ENCODE measurements at places on chromosomes 6 and 20. TPM values are rescaled to one million over a fixed set of nuclear protein-coding genes. Genes with fewer than 3 reads are reported as not detected.

DNA sequence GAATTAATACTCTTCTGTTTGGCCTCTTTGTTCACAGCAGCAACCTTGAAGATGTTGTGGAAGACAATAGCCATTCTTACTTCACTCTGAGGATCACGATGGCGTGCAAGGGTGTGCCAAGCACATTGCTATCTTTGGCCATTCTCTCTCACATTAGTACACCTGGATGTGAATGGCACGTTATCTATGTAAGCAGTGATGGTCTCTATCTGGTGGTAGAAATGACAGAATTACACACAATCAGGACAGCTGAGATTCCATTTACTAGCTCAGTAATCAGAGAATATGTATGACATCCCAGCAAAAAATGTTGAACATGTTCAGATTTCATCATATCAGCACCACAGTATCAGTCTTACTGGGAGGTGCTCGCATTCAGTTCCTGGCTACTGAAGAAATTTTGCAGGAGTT lies 116.2 kb downstream of the LCA5 start:
- DNase-seq = no peak

The KCNK5 gene
- total RNA-seq = 9.2 TPM

DNA sequence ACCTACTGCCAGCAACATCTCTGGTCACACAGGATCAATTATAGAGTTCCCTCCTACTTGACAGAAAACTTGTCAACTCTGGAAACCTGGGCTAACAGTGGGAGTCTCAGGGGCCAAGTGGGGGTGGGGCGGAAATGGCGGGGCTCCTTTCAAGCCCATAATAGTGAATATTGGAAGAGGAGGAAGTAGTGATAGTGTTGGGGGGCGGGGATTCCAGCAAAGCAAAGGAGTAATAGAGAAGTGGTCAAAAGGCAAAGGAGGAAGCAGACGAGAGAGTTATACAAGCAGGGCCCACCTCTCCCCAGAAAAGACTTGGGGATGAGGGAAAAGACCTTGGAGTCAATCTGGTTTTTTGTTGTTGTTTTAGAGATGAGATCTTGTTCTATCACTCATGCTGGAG lies 2.1 kb downstream of the DEF6 start:
- DNase-seq = peak; percentile 57

DNA sequence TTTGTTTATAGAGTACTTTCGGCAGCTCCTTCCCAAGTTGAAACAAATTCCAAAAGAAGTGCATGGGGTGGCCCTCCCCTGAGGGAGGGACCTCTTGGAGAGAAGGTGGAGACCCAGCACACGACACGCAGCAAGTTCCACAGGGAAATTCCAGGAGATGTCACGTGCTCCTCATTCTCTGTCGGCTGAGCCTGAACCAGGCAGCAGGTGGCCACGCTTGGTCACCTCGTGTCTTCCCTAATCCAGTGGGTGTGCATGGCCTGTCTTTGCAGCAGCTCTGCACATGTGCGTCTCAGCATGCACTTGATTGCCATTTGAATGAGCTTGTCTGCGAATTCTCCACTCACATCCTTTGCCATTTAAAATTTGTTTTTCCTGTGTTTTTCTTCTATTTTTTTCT lies 357.4 kb downstream of the CDH4 start:
- DNase-seq = no peak

GRCh38 chr20:32664678-32665159 lies 9.0 kb downstream of the C20orf203 start:
- no peak for DNase-seq

- no peak for DNase-seq
Measured at GRCh38 chr6:134217798-134218140, 100.1 kb downstream of the SGK1 start.

The SLC4A11 gene
- total RNA-seq = 0.91 TPM

DNA sequence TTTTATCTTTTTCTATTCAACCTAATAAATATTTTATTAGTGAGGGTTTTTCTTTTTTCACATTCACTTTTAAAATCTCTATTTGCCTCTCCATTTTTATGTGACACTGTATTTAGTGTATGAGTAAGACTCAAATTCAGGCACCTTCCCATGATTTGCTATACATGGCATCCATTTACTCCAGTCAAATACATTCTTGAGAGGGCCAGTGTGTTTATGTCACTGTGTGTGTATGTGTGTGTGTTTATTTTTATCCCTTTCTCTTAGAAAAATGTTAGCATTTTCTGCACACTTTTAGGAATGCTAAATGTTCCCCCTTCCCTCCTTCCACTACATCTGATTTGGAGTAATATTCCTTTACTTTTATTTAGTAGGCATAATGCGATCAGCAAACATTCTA lies 290.0 kb downstream of the PACRG start:
- no peak for DNase-seq

DNA sequence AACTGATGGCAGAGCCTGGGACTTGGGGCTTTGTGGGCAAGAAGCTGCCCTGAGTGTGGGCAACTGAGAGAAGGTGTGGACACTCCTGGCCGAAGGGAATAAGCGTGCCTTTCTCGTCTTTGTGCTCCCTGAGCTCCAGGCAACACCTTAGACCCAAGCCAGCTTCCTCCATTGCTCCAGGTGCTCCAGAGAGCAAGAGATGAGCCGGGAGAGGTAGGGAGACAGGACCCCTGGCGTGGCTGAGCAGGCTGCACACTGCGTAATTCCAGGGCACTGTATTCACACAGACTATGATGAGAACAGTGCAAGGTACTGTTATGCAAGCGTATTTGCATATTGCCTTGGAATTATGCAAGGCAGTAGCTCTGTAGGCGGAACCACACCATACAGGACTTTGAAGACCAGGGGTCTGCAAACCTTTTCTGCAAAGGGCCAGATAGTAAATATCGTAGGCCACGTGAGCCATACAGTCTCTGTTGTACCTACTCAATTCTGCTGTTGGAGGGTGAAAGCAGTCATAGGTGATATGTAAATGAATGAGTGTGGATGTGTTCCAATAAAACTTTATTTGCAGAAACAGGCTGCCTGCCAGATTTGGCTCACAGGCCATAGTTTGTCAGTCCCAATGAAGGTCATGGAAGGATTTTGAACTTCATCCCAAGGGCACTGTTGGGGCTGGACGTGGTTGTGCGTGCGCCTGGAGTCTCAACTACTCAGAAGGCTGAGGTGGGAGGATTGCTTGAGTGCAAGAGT lies 42.1 kb upstream of the FAM83D start:
- DNase-seq = no peak

The TFEB gene
- 5.7 TPM for total RNA-seq

GRCh38 chr6:137405806-137406205 lies 88.4 kb downstream of the OLIG3 start:
- no peak for DNase-seq

- no peak for DNase-seq
Measured at GRCh38 chr6:67285770-67286495, 1349.1 kb upstream of the ADGRB3 start.

- peak; percentile 31 for DNase-seq
Measured at GRCh38 chr20:36093025-36093803, 61.3 kb upstream of the EPB41L1 start.

DNA sequence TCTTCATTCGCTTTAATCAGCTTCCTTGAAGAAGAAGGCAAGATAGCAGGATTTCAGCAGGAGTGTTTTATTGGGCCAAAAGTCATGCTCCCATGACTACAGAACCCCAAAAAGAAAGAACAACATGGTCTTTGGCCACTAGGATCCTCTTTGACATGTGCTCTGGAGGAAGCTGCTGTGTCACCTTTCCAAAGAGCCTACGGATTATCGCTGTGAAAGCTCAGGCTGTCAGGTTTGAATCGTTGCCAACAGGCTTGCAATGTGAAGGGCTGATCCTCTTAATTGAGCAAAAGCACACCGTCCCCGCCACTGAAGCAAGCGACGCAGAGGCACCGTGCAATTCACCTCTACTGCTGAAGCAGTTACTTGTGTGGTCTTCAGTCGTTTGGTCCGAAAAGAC lies 29.0 kb downstream of the MYLIP start:
- no peak for DNase-seq

DNA sequence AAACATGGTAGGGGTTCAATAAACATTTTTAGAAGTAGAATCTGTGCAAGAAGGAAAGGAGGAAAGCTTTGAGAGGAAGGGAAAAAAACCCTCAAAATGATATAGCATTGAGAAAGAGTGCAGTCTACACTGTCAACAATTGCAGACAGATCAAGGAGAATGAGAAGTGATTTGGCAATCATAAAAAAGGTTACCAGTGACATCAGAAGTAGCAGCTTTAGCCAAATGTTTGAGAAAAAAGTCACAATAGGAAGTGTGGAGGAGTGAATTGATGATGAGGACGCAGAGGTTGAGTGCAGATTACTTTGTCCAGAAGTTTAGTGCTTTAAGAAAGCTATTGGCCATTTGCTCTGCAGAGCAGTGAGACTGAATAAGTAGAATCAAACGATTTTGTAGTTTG lies 155.0 kb downstream of the GJA1 start:
- DNase-seq = no peak

DNA sequence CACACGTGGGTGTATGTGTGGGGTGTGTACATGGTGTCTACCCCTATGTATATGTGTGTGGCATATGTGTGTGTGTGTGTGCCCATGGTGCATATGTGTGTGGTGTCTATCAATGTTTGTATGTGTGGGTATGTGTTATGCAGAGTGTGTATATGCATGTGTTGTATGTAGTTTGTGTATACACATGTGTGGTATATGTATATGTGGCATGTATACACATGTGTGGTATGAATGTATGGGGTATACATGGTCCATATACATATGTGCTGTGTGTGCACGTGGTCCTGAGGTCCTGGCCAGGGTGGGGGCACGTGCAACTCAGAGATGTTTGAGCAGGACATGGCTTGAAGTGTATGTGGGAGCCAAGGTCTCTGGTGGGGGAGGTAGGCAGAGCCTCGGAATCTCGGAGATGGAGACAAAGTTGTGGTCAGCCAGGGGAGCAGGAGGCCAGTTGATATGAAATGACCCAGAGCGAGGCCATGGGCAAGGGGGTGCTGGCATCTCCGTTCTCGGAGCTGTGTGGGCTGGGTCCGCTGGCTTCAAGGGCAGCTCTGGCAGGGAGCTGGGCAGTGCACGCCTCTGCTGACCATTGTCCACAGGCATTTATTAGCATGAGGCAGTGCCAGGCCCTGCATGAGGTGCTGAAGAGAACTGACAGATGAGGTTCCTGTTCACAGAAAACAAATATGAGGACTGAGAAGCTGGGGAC lies 276.2 kb upstream of the CHD6 start:
- DNase-seq = no peak

DNA sequence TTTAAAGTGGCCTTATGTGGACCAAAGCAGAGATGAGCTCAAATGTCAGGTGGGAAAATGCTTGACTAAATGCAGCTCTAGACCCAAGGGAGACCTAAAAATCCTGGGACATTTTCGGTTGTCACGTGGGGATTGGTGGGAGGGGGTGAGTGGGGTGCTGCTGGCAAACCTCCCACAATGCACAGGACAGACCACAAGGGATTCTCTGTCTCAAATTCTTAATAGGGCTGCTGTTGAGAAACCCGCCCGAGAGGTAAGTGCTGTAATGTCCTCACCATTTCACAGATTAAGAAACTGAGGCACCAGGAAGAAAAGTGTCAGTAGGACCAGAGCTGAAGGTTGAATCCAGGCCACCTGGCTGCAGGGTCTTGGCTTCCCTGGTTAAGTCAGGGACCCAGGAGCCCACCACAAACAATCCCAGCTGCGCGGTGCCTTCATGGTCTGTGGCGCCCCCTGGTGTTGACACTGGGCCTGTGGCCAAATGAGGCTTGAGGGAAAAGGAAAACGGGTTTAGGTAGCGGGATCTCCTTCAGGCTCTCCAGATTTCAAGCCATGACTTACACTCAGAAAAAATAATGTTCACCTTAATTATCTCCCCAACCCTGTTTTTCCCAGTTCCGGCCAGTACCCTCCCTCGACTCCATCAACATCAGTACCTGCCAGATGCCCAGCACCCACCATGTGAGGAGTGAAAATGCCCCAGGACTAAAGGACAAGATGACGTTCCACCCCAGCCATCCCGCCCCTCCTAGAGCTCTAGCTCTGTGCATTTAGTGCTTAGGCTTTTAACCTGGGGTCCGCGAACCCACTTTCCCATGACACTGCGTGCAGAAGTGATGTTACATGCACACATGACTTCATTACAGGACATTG lies 7.2 kb downstream of the HLA-G start:
- peak; percentile 67 for DNase-seq

The MYO6 gene
- 2.0 TPM for total RNA-seq

The GABRR1 gene
- not detected for total RNA-seq

GRCh38 chr20:48523191-48523995 lies 304.4 kb downstream of the PREX1 start:
- DNase-seq = peak; percentile 26

GRCh38 chr6:4320860-4321259 lies 185.5 kb upstream of the ECI2 start:
- DNase-seq = no peak

- no peak for DNase-seq
Measured at GRCh38 chr6:33978412-33979150, 167.3 kb downstream of the GRM4 start.

DNA sequence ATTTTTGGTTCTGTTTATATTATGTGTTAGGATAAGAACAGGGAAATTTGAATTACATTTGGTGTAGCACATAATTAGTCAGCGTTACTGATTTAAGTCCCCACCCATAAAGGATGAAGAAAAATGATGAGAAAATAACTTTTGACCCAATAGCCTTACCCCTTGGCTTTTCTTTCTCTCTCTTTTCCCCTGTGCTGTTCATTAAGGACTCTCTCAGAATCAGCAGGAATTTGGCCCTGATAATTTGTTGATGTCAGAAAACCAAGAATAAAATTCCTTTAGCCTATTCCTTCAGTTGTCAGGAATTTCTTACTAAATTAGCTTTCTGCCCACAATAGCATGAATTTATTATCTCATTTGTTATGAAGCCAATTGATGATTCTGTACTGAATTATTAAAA lies 18.5 kb downstream of the PLCB1 start:
- no peak for DNase-seq

GRCh38 chr6:162315291-162315690 lies 412.3 kb downstream of the PRKN start:
- DNase-seq = no peak

DNA sequence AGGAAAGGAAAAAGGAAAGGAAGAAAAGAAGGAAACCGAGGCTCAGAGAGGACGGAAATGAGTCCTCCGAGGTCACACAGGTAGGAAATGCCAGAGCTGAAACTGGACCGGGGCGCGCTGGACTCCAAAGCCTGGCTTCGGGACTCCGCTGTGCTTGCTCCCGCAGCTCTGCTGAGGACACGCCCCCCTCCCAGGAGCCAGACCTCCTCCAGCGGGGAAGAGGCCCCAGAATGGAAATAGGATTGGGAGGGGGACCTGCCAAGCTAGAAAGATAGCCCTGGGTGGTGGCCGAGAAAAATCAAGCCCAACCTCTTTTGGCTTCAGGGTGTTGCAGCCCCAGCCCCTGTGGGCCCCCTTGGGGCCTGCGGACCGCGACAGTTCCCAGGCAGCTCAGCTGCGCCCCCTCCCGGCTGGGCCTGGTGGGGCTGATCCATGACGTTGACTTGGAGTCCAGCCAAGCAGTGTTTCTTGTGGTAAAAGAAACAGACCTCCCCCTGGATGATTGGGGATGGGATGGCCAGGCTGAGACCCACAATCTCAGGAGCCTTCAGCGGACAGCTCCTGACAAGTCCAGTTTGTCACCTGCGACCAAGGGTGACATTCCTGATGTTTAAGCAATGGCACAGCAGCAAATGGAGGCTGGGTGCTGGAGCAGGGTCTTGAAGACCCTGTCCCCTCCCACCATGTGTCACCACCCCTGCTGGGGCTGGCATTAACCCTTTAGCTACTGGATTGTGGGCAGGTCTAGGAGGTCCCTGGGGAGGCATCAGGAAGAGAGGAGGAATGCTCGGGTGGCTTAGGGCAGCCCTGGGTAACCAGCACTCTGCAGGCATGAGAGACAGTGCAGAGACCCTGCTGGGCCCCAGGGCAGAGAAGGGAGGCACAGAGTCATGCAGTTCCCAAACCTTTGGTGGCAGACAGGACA lies 55.4 kb downstream of the RIPOR3 start:
- DNase-seq = peak; percentile 72
